ENCODE measurements at places on chromosomes 2 and 18.

GRCh38 chr18:5145168-5145825 lies 51.8 kb downstream of the AKAIN1 start:
- DNase-seq: no peak

DNA sequence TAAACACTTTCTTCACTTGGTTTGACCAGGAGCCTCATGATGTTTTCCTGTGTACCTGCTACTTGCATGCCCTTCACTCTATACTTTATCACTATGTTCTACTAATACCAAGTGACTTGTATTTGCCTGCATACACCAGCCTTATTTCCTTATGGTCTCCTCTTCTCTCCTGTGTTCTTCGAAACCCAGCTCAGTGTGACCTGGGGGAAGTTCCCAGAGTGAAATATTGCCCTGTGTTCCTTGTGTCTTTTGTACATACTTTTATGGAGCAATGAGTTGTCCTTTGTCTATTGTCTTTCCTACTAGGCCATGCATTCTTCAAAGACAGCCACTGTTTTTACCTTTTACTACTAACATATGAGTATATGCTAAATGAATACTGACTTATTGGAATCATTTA lies 567 bp downstream of the NT5C1B start:
- no peak for DNase-seq

- no peak for DNase-seq
Measured at GRCh38 chr2:134170294-134170693, 83.6 kb upstream of the MGAT5 start.

- no peak for DNase-seq
Measured at GRCh38 chr2:42312106-42312505, 48.9 kb downstream of the COX7A2L start.

DNA sequence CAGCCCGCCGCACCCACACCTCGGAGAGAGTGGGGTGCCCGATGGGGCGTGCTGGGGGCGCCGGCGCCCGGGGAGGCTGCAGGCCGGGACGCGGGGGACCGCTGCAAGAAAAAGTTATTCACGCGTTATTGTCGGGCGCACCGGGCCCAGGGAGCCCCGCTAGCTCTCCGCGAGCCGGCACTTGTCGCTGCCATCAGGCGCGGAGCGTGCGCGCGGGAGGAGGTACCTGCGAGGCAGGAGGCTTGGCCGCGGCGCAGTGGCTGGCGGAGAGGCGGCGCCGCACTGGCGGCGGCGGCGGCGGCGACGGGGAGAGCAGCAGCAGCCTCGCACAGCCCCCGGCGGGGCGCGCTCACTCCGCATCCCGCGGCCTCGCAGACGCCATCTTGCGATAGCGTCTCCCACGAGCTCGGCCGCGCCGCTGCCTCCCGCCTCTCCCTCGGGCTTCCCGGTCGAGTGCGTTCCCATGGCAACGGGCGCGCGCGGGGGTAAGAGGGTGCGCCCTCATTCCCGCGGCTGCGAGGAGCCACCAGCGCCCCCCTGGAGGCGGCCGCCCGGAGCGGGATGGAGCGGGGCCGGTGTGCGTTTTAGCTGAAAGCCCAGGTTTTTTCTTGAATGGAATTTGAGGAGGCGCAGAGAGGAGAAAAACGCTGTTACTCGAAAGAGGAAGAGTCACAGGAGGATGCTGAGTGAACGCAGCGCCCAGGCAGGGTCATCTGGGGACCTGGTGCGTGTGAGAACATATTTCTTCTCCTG lies at the start of gene CHN1:
Gene CHN1 (minus strand): TSS at position 402 of the 753 bp plus-strand sequence. CDS start 469 bp downstream, outside the sequence.
- peak; percentile 93 for DNase-seq

DNA sequence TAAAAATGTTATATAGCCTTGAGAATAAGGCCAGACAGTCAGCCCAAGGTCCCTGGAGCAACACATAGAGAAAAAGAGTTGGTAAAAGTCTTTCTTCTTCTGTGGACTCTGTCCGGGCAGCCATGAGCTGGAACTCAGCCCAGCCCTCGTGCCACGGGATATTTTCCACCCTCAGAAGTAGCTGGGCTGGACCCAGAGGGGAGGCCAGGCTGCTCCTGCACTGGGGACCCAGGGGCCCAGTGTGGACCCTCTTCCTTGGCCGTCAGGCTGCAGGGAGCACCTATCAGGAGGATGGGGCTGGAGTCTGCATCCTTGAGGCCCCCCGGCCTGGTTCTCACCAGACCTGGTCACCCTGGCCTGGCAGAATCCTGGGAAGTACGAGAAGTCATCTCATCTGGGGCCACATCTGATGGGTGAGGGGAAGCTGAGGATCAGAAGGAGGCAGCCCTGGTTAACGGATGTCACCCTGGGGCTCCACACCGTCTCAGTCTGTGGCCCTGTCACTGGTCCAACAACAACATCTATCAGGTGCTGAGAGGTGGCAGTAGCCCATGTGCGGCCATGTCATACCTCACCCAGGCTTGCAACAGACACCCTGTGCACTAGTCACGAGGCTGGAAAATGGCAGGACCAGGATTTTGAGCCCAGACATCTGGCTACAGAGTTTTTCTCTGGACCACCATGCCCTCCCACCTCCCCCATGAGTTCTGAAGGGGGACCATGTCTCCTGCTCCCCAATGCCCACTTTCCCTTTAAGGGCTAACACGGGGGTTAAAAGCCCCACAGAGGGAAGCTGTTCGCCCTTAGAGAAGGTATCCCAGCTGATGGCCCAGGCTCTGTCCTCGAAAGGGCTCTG lies 33.0 kb downstream of the SDC1 start:
- DNase-seq: no peak

DNA sequence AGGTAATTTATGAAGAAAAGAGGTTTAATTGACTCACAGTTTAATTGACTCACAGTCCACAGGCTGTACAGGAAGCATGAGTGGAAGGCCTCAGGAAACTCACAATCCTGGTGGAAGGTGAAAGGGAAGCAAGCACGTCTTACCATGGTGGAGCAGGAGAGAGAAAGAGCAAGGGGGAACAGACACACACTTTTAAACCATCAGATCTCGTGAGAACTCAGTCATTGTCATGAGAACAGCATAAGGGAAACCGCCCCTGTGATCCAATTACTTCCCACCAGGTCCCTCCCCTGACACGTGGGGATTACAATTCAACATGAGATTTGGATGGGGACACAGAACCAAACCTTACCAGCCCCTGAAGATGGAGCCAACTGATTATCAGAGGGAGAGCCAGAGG lies 11.2 kb upstream of the PUM2 start:
- no peak for DNase-seq
